ENCODE measurements at places on chromosomes 12 and 14. TPM values are rescaled to one million over a fixed set of nuclear protein-coding genes. Genes with fewer than 3 reads are reported as not detected.

The TCL1B gene
- total RNA-seq, result not detected

The PDZRN4 gene
- total RNA-seq, result not detected

The P2RX2 gene
- total RNA-seq, result not detected

The EGLN3 gene
- total RNA-seq, result 8.2 TPM

The SSTR1 gene
- total RNA-seq, result under 0.01 TPM

The LALBA gene
- total RNA-seq, result not detected

The MORN3 gene
- 2.4 TPM for total RNA-seq

The HHIPL1 gene
- 7.5 TPM for total RNA-seq

The WDR20 gene
- 21.6 TPM for total RNA-seq

The TMTC1 gene
- total RNA-seq, result 0.39 TPM

The NRL gene
- total RNA-seq, result 2.0 TPM

All from placental epithelial cell (primary cell).